ENCODE measurements at places on chromosomes 13 and 19. TPM values are rescaled to one million over a fixed set of nuclear protein-coding genes. Genes with fewer than 3 reads are reported as not detected.

Gene RCBTB2
- 25.2 TPM for total RNA-seq

Gene FAAP24
- 6.9 TPM for total RNA-seq

Gene CD177
- not detected for total RNA-seq

DNA sequence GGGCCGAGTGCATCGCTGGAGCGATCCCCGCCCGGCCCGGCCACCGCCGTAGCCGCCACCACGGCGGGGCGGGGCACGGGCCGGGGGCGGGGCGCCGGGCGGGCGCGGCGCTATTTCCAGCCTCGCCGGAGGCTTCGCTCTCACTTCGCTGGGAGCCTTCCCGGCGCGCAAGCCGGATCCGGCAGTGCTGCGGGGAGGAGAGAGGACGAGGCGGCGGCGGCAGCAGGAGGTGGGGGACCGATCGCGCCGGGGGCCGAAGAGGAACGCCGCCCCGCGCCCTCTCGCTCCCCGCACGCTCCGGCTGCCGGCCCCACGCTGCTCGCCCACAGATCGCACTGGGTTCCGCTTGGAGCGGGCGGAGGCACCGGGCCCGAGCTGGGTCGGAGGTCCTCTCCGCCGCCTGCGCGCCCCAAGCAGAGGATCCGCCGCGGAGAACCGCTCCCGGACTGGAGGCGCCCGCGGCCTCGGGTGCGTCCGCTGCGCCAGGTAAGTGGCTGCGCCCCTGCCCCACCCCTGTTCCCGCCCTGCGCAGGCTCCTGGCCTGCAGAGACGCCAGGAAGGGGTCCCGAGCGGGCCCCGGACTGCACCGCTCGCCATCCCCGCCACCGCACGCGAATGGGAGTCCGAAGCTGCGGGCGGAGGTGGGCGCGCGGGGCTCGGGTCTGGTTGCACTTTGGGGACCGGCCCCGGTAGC, at the start of gene CHST8:
TSS of gene CHST8 (plus strand) at position 143 of the 694 bp plus-strand sequence. CDS start 67,309 bp downstream, outside the sequence.
- no peaks in the 10 kb centered on the region for H3K36me3 ChIP-seq
- H3K27me3 ChIP-seq = peaks cover 90% of the 10 kb centered on the region
- H3K27ac ChIP-seq = no peak within 1 kb of the TSS
- H3K4me3 ChIP-seq = peak within 1 kb of the TSS; percentile 51
- DNase-seq = peak; percentile 61

DNA sequence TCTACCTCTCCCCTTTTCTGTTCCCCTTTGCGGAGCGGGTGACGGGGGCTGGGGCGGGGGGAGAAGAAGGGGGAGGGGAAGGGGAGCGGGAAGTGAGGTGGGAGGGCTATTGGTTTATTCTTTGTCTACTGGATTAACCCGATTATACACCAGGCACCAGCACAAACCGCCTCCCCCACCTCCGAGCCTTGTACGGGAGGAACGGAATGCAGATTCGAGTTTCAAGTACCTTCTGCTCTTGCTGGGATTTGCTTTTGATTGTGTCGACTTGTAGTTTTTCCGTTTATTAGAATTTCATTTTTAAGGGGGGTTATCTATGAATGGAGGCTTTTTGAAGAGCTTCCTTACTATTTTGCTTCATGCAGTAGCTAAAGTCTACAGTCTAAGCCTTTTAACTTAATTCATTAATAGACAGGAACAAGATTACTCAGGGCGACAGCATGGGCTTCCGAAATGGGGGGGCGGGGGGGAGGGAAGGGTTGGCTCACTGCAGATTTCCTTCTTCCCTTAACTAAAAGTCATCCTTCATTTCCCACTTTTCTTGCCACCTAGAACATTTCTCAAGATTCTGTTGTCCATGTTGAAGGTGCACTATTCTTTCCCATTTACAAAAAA, 937 bp upstream of the SPRY2 start:
- H3K27ac ChIP-seq = peak overlapping the region; percentile 99
- peaks cover 52% of the 10 kb centered on the region for H3K4me1 ChIP-seq
- H3K36me3 ChIP-seq = peaks cover 16% of the 10 kb centered on the region

GRCh38 chr19:42272989-42273406, 3.9 kb downstream of the CIC start:
- H3K27ac ChIP-seq = no peak overlapping the region
- H3K36me3 ChIP-seq = no peaks in the 10 kb centered on the region
- peaks cover 20% of the 10 kb centered on the region for H3K4me1 ChIP-seq

- H3K27ac ChIP-seq = no peak overlapping the region
- H3K4me3 ChIP-seq = no peak overlapping the region
- H3K27me3 ChIP-seq = no peaks in the 10 kb centered on the region
- peaks cover 6% of the 10 kb centered on the region for H3K4me1 ChIP-seq
- no peak for DNase-seq
Observed at GRCh38 chr13:59441596-59442280, 722.0 kb downstream of the DIAPH3 start.

DNA sequence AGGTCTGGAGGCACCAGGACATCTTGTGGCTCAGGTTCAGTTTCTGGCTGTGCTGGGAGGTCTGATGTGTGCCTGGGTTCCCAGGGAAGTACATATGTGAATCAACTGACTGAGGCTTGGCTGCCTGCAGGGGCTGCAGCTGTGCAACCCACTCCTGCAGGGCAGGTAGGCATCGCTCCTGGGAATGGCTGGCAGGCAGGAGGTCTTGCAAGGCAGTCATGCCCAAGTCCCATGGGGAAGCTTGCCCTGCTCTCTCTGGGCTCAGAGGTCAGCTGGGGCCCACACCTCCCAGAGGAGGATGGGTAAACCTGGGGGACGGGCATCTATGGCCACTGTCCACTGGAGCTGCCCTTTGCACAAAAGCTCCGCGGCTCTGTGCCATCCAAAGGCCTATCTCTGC, 1141.8 kb downstream of the SLITRK1 start:
- no peak overlapping the region for H3K4me3 ChIP-seq
- peaks cover 4% of the 10 kb centered on the region for H3K36me3 ChIP-seq
- no peaks in the 10 kb centered on the region for H3K4me1 ChIP-seq
- DNase-seq = no peak
- H3K27ac ChIP-seq = no peak overlapping the region

- no peak for DNase-seq
- H3K36me3 ChIP-seq = no peaks in the 10 kb centered on the region
- H3K4me1 ChIP-seq = peaks cover 61% of the 10 kb centered on the region
Observed at GRCh38 chr13:97113231-97114001, 108.7 kb upstream of the MBNL2 start.

- H3K36me3 ChIP-seq = peaks cover 8% of the 10 kb centered on the region
- peak overlapping the region; percentile 82 for H3K4me3 ChIP-seq
- H3K27ac ChIP-seq = peak overlapping the region; percentile 28
- H3K4me1 ChIP-seq = peaks cover 23% of the 10 kb centered on the region
Observed at GRCh38 chr13:24511019-24511815, 1.4 kb downstream of the PARP4 start.

DNA sequence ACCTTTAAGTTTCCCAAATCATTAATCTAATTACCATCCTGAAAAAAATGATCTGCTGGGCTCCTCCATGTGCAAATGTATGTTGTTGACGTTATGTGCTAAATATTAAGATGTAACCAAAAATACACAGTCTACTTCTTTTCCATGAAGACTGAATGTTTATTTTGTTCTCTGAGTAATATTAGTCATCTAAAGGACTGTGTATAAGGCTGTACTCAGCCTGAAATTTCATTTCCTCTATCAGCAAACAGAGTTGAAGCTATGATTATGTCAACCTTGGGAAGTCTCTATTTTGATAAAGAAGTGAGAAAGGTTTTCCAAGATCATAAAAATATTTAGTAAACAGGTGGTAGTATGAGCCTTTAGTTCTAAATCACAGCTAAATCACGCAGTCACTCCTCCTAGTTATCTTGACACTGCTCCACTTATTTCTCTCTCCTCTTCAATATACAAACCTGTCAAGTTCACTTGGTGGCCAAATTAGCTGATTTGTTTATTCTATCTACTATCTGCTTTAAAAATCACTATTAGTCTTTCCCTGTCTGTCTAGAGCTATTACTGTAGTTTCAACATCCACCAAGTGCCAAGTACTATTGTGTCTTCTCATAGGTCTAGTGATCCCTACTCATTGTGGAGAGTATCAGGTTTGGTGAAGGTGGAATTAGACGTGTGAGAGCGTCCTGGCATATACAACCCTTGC, 211.7 kb upstream of the STARD13 start:
- no peaks in the 10 kb centered on the region for H3K27me3 ChIP-seq
- no peak overlapping the region for H3K27ac ChIP-seq
- H3K4me1 ChIP-seq = peaks cover 9% of the 10 kb centered on the region
- no peaks in the 10 kb centered on the region for H3K36me3 ChIP-seq

DNA sequence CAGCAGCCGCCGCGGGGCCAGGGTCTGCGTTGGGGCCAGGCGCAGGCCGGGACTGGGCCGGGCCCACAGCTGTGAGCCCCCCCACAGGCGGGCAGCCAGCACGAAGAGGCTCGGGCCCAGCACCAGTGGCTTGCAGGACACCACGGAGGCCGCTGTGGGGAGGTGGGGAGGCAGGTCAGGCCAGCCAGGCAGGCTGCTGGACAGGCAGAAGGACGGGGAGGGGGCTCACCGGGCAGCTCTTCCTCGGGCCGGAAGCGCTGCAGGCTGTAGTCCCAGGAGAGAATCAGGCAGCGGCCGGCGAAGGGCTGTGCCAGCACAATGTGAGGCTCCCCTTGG, 8.3 kb downstream of the LGI4 start:
- no peaks in the 10 kb centered on the region for H3K27me3 ChIP-seq
- no peak for DNase-seq
- H3K27ac ChIP-seq = no peak overlapping the region
- H3K4me3 ChIP-seq = no peak overlapping the region

GRCh38 chr13:73230716-73231115, 171.9 kb downstream of the KLF5 start:
- no peak for DNase-seq
- no peaks in the 10 kb centered on the region for H3K4me1 ChIP-seq
- H3K27me3 ChIP-seq = no peaks in the 10 kb centered on the region
- no peaks in the 10 kb centered on the region for H3K36me3 ChIP-seq
- H3K27ac ChIP-seq = no peak overlapping the region

DNA sequence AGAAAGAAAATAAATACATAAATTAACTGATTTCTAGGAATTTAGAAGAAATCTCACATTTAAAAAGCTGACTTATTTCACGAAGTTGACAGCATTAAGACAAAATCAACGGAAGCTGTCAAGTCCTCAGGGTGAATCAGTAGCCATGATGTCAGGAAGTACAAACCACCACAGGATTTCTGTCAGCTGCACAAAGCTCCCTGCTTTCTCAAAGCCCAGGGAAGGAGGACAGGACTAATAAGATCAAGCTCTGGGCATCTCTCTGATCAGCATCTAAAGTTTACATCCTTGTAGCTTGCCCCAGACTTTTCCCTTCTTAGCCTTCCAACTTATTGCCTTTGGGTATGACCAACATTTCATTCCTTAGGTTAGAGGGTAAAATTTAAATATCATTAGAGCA, 9.4 kb downstream of the DCT start:
- H3K4me1 ChIP-seq = no peaks in the 10 kb centered on the region
- DNase-seq = no peak
- no peak overlapping the region for H3K4me3 ChIP-seq
- no peaks in the 10 kb centered on the region for H3K36me3 ChIP-seq

DNA sequence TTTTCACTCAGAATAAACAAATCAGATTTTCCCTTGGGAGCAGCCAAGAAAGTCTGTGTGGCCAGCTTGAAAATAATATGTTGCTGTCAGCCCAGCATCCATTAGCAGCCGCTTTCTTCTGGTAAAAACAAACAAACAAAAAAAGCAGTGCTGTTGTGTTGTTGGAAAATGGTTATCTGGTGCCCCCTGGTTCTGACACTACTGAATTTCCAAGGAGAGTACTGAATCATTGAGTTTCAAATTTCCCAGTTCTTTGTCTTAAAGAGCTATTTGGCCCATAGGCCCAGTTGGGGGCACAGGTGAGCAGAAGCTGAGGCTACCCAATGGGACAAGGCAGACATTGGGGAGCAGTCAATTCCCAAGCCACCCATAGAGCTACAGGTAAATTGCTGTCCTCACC, 995.9 kb downstream of the UQCRFS1 start:
- peaks cover 4% of the 10 kb centered on the region for H3K4me1 ChIP-seq
- H3K36me3 ChIP-seq = no peaks in the 10 kb centered on the region
- no peak for DNase-seq
- no peak overlapping the region for H3K27ac ChIP-seq
- no peak overlapping the region for H3K4me3 ChIP-seq
- peaks cover 23% of the 10 kb centered on the region for H3K27me3 ChIP-seq

- H3K36me3 ChIP-seq = no peaks in the 10 kb centered on the region
- H3K4me3 ChIP-seq = no peak overlapping the region
- H3K27me3 ChIP-seq = no peaks in the 10 kb centered on the region
- H3K27ac ChIP-seq = no peak overlapping the region
Observed at GRCh38 chr13:48580896-48581295, 48.0 kb upstream of the RCBTB2 start.

GRCh38 chr19:32540621-32541020, 40.4 kb upstream of the PDCD5 start:
- no peak overlapping the region for H3K4me3 ChIP-seq
- no peaks in the 10 kb centered on the region for H3K36me3 ChIP-seq
- peaks cover 14% of the 10 kb centered on the region for H3K4me1 ChIP-seq
- DNase-seq = no peak

DNA sequence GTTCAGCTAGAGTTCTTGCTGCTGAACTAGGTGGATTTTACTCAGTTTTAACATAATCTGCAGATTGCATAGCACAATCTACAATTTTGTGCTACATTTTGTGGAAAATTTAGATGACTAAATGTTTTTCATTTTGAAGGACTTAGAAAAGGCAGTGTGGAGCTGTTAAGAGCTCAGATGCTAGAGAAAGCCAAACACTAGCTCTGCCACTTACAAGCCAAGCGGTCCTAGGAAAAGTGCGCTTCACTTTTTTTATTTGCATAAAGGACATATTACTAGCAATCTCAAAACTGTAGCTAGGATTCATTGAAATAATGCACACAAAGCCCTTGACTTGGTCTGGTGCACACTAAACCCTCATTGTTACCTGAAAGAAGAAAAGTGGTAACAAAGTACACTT, 8.1 kb upstream of the CSNK1A1L start:
- no peaks in the 10 kb centered on the region for H3K27me3 ChIP-seq
- no peaks in the 10 kb centered on the region for H3K36me3 ChIP-seq
- no peak for DNase-seq
- H3K4me1 ChIP-seq = peaks cover 6% of the 10 kb centered on the region

- peaks cover 4% of the 10 kb centered on the region for H3K27me3 ChIP-seq
- H3K4me1 ChIP-seq = peaks cover 8% of the 10 kb centered on the region
- H3K27ac ChIP-seq = no peak overlapping the region
- H3K4me3 ChIP-seq = peak overlapping the region; percentile 3
- DNase-seq = no peak
Observed at GRCh38 chr19:42292042-42292960, 9.6 kb upstream of the PRR19 start.

GRCh38 chr13:80259159-80259558, 81.8 kb downstream of the SPRY2 start:
- H3K4me3 ChIP-seq = no peak overlapping the region
- H3K27me3 ChIP-seq = no peaks in the 10 kb centered on the region
- H3K4me1 ChIP-seq = peaks cover 13% of the 10 kb centered on the region
- DNase-seq = no peak
- H3K36me3 ChIP-seq = peaks cover 11% of the 10 kb centered on the region
